Stimulated activated memory B cell treated with anti-CD40 and anti-IgM and Interleukin-4, amounts not matched to agents 10 μg/mL and 1 μg/mL and 100 μg/mL, for 72 hours (primary cell): ENCODE measurements at places on chromosomes 2 and 18.
A peak's percentile ranks its signal among the peaks of the same experiment; 100 is the strongest.

- peak; percentile 49 for ATAC-seq
- H3K4me3 ChIP-seq, result no peak overlapping the region
- no peak overlapping the region for H3K27ac ChIP-seq
- peaks cover 15% of the 10 kb centered on the region for H3K4me1 ChIP-seq
These were observed 110.8 kb downstream of the FMNL2 start for GRCh38 chr2:152445791-152446201.

DNA sequence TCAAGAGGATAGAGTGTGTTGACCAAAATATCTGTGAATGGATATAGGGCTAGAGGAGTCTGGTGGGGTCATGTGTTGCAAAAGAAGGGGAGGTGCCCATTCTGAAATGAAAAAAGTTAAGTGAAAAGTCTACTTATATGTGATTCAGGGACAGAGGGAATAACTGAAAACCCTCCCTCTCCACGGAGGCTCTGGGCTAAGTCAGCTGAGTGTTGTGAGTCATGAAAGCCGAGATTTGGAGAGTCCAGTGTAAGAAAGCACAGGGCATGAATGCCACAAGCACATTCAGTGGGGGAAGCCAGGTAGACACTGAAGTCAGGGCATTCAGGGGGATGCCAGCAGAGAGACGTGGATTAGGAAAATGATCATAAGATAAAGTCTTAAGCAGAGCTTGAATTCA is 871.9 kb downstream of the TSN start:
- H3K27ac ChIP-seq, result no peak overlapping the region
- no peaks in the 10 kb centered on the region for H3K36me3 ChIP-seq
- H3K27me3 ChIP-seq, result no peaks in the 10 kb centered on the region
- ATAC-seq, result no peak
- H3K4me3 ChIP-seq, result no peak overlapping the region

- H3K4me1 ChIP-seq, result no peaks in the 10 kb centered on the region
- H3K27me3 ChIP-seq, result peaks cover 14% of the 10 kb centered on the region
- ATAC-seq, result no peak
- H3K4me3 ChIP-seq, result no peak overlapping the region
- H3K36me3 ChIP-seq, result no peaks in the 10 kb centered on the region
- H3K27ac ChIP-seq, result no peak overlapping the region
These were observed 96.6 kb downstream of the QPCT start for GRCh38 chr2:37441055-37441454.

DNA sequence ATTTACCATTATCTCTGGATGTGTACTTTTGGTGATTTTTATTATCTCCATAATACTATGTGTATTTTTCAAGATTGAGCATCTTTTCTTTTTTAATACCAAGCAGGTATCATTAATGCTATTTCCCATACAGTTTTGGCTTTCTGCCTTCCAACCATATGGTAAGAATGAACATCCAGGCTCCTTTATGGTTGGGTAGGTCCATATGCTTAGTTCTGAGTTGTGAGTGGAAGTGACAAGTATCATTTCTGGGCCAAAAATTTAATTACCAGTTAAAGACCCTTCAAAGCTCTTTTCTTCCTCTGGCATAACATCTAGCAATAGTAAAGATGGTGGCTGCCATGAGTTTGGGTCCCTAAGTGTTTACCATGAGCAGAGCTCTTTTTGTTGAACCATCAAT is 4.3 kb upstream of the RBM43 start:
- peaks cover 18% of the 10 kb centered on the region for H3K36me3 ChIP-seq
- H3K27ac ChIP-seq, result no peak overlapping the region
- no peak overlapping the region for H3K4me3 ChIP-seq
- peaks cover 12% of the 10 kb centered on the region for H3K4me1 ChIP-seq

DNA sequence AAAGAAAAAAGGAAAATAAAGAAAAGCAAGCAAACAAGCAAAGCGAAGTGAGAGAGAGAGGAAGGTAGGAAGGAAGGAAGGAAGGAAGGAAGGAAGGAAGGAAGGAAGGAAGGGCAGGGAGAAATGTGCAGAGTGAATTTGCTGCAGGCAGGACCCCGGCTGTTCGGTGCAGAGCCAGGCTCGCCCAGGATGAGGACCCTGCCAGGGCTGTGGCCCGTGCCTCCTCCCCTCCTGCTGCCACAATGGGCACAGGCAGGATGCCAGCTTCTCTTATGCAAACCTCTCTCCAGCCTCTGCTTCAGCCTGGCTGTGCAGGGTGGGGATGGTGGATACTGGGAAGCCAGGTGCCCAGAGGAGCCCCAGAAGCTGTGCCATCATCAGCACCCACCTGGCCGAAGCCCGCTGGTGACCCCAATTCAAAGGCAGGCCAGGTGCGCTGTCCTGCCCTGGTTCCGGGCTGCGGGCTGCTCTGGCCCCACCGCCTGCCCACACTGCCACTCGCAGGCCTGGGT is 3.2 kb downstream of the GPR17 start:
- no peak overlapping the region for H3K4me3 ChIP-seq
- peak; percentile 10 for ATAC-seq
- H3K27me3 ChIP-seq, result no peaks in the 10 kb centered on the region
- peak overlapping the region; percentile 4 for H3K27ac ChIP-seq
- no peaks in the 10 kb centered on the region for H3K36me3 ChIP-seq

- no peak overlapping the region for H3K4me3 ChIP-seq
- H3K27me3 ChIP-seq, result peaks cover 25% of the 10 kb centered on the region
- peaks cover 7% of the 10 kb centered on the region for H3K4me1 ChIP-seq
- H3K36me3 ChIP-seq, result no peaks in the 10 kb centered on the region
- no peak for ATAC-seq
These were observed 107.6 kb downstream of the TRIB2 start for GRCh38 chr2:12824351-12824777.

GRCh38 chr2:60818272-60818671 is 62.2 kb downstream of the PAPOLG start:
- peak overlapping the region; percentile 16 for H3K4me3 ChIP-seq
- peaks cover 75% of the 10 kb centered on the region for H3K4me1 ChIP-seq
- peak overlapping the region; percentile 84 for H3K27ac ChIP-seq
- H3K36me3 ChIP-seq, result no peaks in the 10 kb centered on the region
- H3K27me3 ChIP-seq, result no peaks in the 10 kb centered on the region

- no peak overlapping the region for H3K4me3 ChIP-seq
- H3K4me1 ChIP-seq, result peaks cover 5% of the 10 kb centered on the region
- ATAC-seq, result no peak
- H3K27me3 ChIP-seq, result peaks cover 13% of the 10 kb centered on the region
These were observed 48.5 kb upstream of the FOSL2 start for GRCh38 chr2:28343971-28344715.

- peaks cover 70% of the 10 kb centered on the region for H3K36me3 ChIP-seq
- H3K4me3 ChIP-seq, result no peak overlapping the region
- H3K27me3 ChIP-seq, result no peaks in the 10 kb centered on the region
- peaks cover under 1% of the 10 kb centered on the region for H3K4me1 ChIP-seq
- no peak for ATAC-seq
These were observed 43.4 kb downstream of the KANSL3 start for GRCh38 chr2:96594691-96595152.

GRCh38 chr2:28649481-28650265 is 102.0 kb upstream of the PPP1CB start:
- peak overlapping the region; percentile 24 for H3K4me3 ChIP-seq
- no peaks in the 10 kb centered on the region for H3K36me3 ChIP-seq
- peak; percentile 80 for ATAC-seq
- H3K27me3 ChIP-seq, result no peaks in the 10 kb centered on the region
- H3K4me1 ChIP-seq, result peaks cover 30% of the 10 kb centered on the region

DNA sequence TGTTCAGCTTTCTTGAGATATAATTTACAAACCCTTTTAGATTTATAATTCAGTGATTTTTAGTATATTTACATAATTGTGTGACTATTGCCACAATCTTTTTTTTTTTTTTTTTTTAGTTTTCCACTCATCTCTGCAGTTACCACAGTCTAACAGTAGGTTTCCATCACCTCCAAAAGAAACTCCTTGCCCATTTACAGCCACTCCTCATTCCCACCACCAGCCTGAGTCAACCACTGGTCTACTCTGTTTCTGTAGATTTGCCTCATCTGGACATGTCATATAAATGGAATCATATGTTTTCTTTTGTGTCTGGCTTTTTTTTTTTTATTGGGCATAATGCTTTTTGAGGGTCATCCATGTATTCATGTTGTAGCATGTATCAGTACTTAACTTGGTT is 16.1 kb downstream of the MTX2 start:
- no peak for ATAC-seq
- peaks cover 38% of the 10 kb centered on the region for H3K36me3 ChIP-seq
- no peak overlapping the region for H3K27ac ChIP-seq
- H3K4me3 ChIP-seq, result no peak overlapping the region

GRCh38 chr2:98295275-98295674 is 51.0 kb upstream of the CNGA3 start:
- H3K4me1 ChIP-seq, result no peaks in the 10 kb centered on the region
- H3K27ac ChIP-seq, result no peak overlapping the region
- H3K36me3 ChIP-seq, result no peaks in the 10 kb centered on the region
- H3K4me3 ChIP-seq, result no peak overlapping the region
- H3K27me3 ChIP-seq, result peaks cover 43% of the 10 kb centered on the region
- ATAC-seq, result no peak

DNA sequence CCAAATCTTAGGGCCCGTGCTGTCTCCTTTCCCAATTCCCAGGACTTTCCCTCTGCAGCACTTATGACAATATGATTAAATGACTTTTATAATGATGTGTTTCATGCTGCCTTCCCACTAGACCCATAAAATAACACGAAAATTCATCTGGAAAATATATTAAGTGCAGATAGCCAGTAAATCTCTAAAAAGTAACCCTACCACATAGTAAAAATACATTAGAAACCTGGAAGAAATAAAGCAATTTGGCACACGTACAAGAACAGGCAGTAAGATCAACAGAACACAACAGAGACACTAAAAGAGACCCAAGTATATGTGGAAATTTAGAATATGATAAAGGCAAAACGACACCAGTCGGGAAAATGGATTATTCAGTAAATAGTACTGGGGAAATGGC is 30.2 kb upstream of the POMC start:
- H3K36me3 ChIP-seq, result no peaks in the 10 kb centered on the region
- no peak overlapping the region for H3K27ac ChIP-seq
- no peaks in the 10 kb centered on the region for H3K27me3 ChIP-seq
- ATAC-seq, result no peak
- H3K4me3 ChIP-seq, result no peak overlapping the region

GRCh38 chr2:26899500-26900164 is 51.7 kb downstream of the DPYSL5 start:
- no peak overlapping the region for H3K4me3 ChIP-seq
- peaks cover 9% of the 10 kb centered on the region for H3K27me3 ChIP-seq
- no peaks in the 10 kb centered on the region for H3K36me3 ChIP-seq
- no peak for ATAC-seq
- no peak overlapping the region for H3K27ac ChIP-seq
- no peaks in the 10 kb centered on the region for H3K4me1 ChIP-seq

DNA sequence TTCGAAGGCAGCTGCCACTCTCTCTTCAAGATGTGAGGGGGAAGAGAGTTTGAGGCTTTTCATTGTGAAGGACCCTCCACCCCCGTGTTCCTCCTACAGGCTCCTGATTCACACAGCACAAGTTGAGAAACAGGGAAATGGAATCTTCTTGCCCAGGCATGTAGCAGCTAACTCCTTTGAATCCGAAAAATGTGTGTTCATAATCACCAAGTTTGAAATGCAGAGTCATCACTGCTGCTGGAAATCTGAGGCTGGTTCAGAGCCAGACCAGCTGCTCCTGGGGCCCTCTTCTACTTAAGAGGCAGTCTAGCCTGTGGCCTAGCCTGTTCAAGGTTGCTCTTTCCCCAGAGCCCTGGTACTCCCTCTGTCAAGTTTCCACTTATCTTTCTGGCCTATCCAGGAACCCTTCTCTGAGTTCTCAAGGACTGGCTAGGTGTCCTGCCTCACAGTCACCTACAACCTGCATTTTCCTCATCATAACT is 166.4 kb downstream of the TMEM247 start:
- H3K4me3 ChIP-seq, result no peak overlapping the region
- no peak overlapping the region for H3K27ac ChIP-seq
- H3K4me1 ChIP-seq, result no peaks in the 10 kb centered on the region

DNA sequence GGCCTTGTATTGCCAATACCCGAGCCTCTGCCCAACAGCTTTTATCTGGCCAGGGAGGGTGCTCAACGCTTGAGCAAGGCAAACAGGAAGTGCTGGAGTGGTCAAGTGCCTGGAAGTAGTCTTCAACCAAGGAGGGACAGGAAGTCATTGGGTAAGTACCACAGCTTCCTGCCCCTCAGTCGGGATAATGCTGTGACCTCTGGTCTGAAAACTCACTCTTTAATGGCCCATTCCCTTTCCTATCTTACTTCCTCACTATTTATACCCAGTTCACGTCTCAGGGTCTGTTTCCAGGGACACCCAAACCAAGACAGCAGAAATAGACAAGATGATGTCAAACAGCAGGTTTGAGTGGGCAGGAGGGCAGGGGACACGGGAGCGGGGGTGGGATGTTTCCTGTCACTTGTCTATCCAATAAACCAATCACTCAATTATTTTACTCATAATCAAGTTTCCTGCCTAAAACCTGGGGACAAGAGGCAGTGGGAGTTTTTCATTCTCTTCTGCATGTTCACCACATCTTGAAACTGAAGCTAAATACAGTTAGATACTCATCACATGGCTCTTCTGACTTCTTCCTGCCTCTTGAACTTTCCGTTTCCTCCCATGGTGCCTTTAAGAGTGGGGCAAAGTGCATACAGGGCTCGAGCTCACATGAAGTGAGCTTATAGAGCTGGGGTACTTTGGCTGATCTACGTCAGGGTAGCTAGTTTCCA is 68.9 kb upstream of the CAB39 start:
- peak; percentile 75 for ATAC-seq
- no peak overlapping the region for H3K4me3 ChIP-seq
- peak overlapping the region; percentile 70 for H3K27ac ChIP-seq
- H3K36me3 ChIP-seq, result no peaks in the 10 kb centered on the region
- no peaks in the 10 kb centered on the region for H3K27me3 ChIP-seq

DNA sequence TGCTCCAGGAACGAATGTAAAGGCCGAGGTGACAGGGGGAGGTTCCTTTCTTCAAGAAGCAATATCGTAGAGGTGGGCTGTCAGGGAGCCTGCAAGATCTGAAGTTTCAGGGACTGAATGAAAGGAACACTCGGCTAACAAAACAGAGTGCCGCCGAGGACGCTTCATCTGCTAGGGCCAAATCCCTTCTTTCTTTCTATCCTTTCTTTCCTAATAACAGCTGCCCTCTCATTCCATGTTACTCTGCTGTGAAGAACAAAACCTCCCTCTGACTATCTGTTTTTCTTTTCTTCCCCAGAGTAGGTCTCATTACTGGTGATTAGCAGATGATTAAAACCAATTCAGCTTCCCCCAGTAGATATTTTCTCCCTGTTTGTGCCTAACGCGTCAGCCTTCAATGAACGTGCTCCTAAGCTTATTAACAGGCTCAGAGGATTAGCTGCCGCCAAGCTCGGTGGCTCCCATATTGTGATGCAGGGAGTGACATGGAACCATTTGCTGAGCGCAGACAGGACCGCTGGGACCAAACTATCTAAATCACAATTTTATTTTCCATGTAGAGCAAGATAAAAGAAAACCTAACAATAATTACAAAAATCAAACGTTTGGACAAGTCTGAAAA is 414.6 kb downstream of the TMEM182 start:
- ATAC-seq, result no peak
- no peak overlapping the region for H3K27ac ChIP-seq
- no peak overlapping the region for H3K4me3 ChIP-seq
- no peaks in the 10 kb centered on the region for H3K4me1 ChIP-seq
- no peaks in the 10 kb centered on the region for H3K27me3 ChIP-seq

DNA sequence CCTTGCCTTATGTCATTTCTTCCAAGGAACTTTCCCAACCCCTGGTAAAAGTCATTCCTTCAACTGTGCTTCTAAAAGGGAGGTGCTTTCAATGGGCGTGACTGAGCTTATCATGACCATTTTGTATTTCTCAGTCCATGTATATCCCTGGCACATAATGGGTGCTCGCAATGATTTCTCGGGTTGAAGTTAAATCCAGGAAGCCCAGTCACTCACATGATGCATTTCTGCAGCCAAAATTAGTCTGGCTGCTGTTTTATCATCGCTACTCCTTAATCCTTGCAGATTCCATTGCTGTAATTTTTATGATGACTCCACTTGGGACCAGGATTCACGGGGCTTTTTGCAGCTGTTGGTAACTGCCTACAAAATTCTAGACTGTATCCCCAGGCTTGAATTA is 25.9 kb upstream of the RFX8 start:
- no peak overlapping the region for H3K27ac ChIP-seq
- peaks cover 12% of the 10 kb centered on the region for H3K4me1 ChIP-seq
- ATAC-seq, result no peak
- no peaks in the 10 kb centered on the region for H3K36me3 ChIP-seq
